Fibroblast of pulmonary artery (primary cell): ENCODE measurements at places on chromosomes 4 and X.

- no peak for DNase-seq
These were observed 79.5 kb upstream of the SLIT2 start for GRCh38 chr4:20172070-20172760.

- no peak for DNase-seq
These were observed 2.9 kb downstream of the TMEM131L start for GRCh38 chr4:153469031-153469430.

DNA sequence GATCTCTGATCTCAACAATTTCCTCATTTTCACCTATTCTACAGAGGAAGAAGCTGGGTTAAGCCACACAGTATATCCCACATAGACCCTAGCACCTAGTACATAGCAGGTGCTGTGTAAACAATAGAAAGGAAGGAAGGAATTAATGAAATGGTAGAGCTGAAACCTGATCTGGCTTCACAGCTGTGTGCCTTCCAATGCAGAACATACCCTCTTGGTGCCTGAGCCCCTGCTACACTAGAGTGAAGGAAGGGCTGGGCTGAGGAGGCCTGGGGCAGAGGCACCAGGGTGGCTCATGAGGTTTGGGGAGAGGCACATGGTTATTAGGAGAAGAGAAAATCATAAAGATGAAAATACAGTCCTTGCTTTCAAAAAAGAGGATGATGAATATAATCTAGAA lies 21.3 kb downstream of the LRRC66 start:
- no peak for DNase-seq

GRCh38 chr4:114081783-114082182 lies 102.3 kb upstream of the ARSJ start:
- no peak for DNase-seq

DNA sequence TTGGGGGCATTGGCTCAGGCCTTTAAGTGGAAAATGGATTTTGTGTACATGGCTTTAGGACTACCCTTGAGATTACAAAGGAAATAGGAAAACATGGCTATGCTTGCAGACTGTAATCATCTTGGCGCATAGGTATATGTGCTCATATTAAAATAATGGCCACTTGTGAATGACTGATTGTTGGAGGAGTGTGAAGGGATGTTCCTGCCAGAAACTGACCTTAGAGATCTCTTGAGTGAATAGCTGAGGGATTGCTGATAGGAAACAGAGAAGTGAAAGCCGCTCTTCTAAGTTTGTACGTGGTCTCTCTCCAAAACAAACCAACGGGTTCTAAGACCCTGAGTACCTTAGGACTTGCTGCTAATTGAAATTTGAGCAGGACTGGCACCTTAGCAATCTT lies 186.0 kb downstream of the MGST2 start:
- DNase-seq: no peak
